Left ventricle myocardium superior (tissue), 1 donor: ENCODE measurements at places on chromosomes 3 and 15. TPM values are rescaled to one million over a fixed set of nuclear protein-coding genes. Genes with fewer than 3 reads are reported as not detected.

DNA sequence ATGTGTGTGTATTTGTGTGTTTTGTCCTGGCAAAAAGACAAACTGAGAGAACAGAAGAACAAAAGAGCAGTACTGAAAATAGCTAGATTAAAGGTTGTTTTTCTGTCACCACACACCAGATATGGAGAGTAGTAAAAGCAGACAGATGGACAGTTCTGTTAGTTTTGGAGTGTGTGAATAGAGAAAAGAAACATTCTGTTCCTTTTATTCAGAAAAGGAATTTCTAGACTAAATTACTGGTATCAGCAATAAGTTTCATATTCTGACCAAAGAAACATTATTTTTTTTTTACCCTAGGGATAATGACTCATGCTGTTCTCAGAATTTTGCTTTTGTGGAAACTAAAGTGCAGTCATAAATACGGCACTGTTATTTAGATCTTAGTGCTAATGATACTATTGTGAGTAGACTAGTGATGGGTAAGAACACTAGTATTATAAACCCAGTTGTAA lies 32.9 kb downstream of the PIK3CA start:
- DNase-seq = no peak

ALS2CL gene
- total RNA-seq = 33.1 TPM

- no peak for DNase-seq
Observed at GRCh38 chr3:8380904-8381704, 120.5 kb upstream of the LMCD1 start.

- no peak for DNase-seq
Observed at GRCh38 chr15:39260791-39261190, 320.1 kb upstream of the THBS1 start.

STRIT1 gene
- total RNA-seq = 0.79 TPM

DNA sequence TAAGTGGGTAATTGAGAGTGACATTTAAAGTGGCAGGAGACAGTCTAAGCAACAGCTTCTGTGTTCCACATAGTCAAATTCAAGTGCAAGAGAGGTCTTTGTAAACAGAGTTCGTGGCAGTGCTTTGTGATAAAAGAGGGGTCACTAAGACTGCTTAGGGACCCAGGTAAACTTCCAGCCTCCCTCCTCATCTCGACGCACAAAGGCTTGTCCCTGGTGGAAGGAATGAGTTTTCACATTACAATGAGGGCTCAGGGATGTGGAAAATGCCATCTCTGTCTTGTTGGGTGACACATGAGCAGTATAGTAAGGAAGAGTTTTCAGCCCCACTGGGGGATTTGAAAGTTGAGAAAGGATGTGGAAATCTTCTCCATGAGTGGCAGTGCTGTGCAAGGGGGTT lies 7.3 kb downstream of the GMNC start:
- no peak for DNase-seq

GRCh38 chr3:28951772-28952556 lies 328.9 kb upstream of the RBMS3 start:
- DNase-seq = no peak

DNA sequence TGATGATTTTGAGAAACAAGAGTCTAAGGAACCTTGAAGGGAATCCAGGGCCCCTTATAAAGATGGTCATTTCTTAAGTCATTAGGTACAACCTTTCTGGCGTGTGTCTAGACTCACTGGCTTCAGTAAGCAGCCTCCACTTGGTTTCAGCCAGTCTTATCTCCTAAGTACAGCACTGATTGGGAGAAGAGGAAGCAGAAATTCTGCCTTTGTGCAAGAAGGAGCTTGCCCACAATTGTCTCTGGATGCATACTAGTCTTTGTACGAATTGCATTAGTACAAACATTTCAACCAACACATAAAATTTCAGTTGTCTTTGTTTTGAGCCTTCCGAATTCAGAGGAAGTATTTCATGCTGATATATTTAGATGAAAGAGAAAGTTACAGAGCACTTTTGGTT lies 139.4 kb downstream of the SLCO3A1 start:
- no peak for DNase-seq
